ENCODE measurements at places on chromosomes 5 and 9. TPM values are rescaled to one million over a fixed set of nuclear protein-coding genes. Genes with fewer than 3 reads are reported as not detected.

The PCDHGC5 gene
- not detected for total RNA-seq

The TPRN gene
- total RNA-seq: 7.3 TPM

The IL3 gene
- 0.49 TPM for total RNA-seq

The IFNA21 gene
- total RNA-seq: not detected

All from activated naive CD8-positive, alpha-beta T cell treated with anti-CD3 and anti-CD28 coated beads for 36 hours (primary cell).